Frontal cortex (tissue), 4 donors: ENCODE measurements at places on chromosomes 6 and 20. TPM values are rescaled to one million over a fixed set of nuclear protein-coding genes. Genes with fewer than 3 reads are reported as not detected.
A peak's percentile ranks its signal among the peaks of the same experiment; 100 is the strongest.

GRCh38 chr6:156410649-156411048, 366.5 kb upstream of the ARID1B start:
- no peak for DNase-seq

DNA sequence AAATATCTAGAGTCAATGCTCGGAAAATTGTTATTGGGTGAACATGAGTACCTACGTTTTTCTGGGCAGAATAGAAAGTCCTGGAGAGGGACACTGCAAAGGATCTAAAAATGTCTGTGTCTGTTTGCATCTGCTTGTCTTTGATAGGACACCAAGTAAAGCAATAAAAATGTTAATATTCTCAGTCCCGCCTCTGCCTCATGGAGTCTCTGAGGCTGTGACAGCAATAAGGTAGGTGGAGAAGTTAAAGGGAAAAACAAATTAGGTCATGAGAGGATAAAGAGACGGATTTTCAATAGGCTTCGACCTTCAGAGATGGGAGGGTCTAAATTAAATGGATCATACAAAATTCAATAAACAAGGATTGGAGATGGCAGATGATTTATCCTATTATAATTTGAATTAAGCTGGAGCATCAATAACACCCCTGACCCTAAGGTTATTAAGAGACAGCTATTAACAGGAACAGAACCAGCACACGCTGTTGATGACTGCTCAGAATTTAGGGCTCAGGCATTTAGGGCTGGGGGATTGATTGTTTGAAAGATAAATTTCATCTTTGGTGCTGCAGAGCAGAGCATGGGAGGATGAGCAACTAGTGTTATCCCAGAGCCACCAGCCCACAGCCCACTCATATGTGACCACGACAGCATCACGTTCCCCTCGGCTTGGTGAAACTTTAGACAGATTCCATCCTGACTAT, 620.3 kb upstream of the CDH4 start:
- no peak for DNase-seq

GRCh38 chr6:15990179-15990578, 138.7 kb upstream of the MYLIP start:
- no peak for DNase-seq

Gene SNAP91
- total RNA-seq: 108 TPM

DNA sequence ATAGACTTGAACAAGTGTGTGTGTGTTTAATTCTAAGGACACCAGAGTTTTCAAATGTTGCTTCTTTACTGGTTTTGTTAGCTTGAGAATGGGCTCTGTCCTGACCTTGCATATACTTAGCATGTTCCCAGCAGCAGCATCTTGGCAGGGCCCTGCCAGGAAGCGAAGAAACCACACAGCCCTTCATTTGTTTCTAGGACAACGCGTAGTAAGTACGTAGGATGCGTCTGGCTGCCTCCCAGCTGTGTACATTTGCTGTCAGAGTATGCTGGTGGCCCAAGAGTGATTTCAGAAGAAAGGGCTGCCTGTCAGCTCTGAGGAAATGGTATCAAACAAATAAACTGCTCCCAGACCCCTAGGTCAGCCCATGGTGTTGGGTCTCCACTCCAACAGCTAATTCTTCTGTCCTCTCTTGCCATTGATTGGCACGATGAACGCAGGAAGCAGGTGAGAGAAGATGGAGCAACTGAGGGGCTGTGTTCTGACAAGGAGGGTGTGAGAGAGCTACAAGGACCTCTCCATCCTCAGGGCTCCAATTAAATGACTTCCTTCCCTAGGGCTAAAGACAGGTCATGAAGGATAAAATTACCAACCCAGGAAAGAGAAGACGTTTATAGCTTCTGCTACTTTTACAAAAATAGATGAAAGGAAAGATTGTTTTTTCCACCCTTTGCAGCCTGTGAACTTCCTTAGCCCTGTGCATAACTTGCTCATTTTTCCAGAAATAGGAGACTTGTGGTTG, 55.9 kb upstream of the HDDC2 start:
- DNase-seq: no peak

Gene NHLRC1
- total RNA-seq: 2.9 TPM

GRCh38 chr20:61785567-61785816, 280.2 kb downstream of the TAF4 start:
- DNase-seq: no peak

Gene TDRD6
- total RNA-seq: 0.41 TPM

- DNase-seq: no peak
Observed at GRCh38 chr6:77856391-77856790, 203.6 kb downstream of the MEI4 start.

DNA sequence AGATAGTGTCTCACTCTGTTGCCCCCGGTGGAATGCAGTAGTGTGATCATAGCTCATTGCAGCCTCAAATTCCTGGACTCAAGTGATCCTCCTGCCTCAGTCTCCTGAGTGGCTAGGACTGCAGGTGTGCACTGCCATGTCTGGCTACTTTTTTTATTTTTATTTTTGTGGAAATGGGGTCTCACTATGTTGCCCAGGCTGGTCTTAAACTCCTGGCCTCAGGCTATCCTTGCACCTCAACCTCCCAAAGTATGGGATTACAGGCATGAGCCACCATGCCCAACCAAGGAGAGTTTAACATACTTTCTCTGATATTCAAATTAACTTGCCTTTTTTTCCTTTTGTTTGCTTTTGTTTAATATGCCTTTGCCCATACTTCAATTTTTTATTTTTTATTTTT, 10.4 kb upstream of the ACTR5 start:
- DNase-seq: no peak

Gene ECT2L
- 0.82 TPM for total RNA-seq

- no peak for DNase-seq
Observed at GRCh38 chr6:5318617-5319272, 57.4 kb downstream of the FARS2 start.

- no peak for DNase-seq
Observed at GRCh38 chr6:106247733-106248132, 77.8 kb downstream of the ATG5 start.

- DNase-seq: no peak
Observed at GRCh38 chr6:90940812-90941481, 354.1 kb upstream of the MAP3K7 start.

DNA sequence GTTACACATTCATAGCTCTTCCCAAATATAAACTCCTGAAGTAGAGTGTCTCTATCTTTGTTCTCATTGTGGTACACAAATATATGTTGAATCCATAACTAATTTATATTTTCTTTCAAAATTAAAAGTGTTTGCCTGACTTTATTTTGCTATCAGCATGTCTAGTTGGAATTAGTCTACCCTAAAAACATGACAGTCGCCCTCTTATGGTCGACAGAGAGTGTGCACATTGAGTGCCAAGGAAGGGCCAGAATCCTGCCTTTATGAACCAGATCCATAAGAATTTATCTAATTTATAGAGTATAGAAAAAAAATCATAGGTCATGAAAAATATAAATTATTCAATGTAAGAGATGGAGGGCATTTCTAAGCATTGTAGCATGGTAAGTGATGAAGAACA, 12.3 kb upstream of the DEFB112 start:
- no peak for DNase-seq

Gene GRM1
- 14.3 TPM for total RNA-seq

DNA sequence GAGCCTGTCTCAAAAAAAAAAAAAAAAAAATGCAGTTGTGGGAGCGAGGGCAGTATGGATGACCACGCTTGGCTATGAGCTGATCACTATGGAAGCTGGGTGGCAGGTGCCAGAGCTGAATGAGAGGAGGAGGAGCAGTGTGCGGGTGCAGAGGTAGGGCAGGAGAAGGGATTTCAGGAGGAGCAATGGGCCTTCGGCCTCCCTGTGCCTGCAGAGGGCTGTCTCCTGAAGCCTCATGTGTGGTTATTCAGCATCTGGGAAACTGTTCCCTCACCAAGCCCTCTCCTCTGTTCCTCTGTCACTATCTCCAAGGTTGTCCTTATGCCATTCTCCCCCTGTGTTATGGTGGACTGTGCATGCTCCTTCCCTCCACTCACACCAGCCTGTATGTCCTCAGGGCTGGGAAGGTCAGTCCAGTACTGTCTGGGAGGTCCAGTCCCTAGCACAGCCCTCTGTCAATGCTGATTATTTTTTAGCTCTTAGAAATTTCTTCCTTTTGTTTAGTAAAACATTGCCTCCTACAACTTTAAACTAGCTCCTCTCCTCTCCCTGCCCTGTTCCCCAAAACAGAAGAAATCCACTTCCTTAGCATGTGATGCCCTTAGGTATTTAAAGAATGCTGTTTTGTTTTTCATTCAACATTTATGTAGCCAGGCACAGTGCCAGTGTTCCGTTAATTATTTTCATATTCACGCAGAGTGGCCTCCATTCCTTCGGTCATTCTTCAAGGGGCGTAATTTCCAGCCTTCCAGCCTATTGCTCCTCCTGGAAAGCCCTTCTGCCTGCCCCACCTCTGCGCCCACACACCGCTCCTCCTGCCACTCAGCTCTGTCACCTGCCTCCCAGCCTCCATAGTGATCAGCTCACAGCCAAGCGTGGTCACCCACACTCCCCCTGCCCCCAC, 48.9 kb downstream of the CNBD2 start:
- DNase-seq: no peak

Gene SLCO4A1
- 1.6 TPM for total RNA-seq

- DNase-seq: no peak
Observed at GRCh38 chr20:63686492-63687321, 9.7 kb upstream of the TNFRSF6B start.

Gene HSPA1L
- total RNA-seq: 5.7 TPM

Gene COQ3
- 11.8 TPM for total RNA-seq

DNA sequence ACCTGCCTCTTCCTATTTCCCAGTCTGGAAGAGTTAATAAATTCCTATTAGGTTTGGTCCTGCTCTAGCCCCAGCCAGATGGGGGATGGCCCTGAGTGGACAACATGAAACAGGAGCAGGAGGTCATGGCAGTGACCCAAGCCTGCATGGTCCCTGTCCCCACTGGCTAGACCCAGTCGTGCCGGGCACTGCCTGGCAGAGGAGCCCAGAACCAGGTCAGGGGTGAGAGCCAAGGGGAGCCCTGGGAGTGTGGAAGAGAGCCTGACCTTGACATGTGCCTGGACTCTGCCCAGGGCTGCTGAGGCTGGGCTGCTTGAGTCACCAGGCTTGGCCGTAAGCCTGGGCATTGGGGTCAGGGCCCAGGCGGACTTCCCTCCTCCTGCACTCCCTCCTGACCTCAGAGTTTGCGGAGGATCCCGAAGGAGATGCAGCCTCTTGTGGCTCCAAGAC, 3.6 kb downstream of the AVP start:
- DNase-seq: no peak

GRCh38 chr6:160055813-160056212, 65.8 kb upstream of the SLC22A1 start:
- DNase-seq: no peak

GRCh38 chr6:114158411-114158810, 184.4 kb downstream of the HS3ST5 start:
- no peak for DNase-seq

- no peak for DNase-seq
Observed at GRCh38 chr20:20772497-20773085, 60.1 kb upstream of the RALGAPA2 start.

Gene RIPPLY2
- total RNA-seq: 21.6 TPM

DNA sequence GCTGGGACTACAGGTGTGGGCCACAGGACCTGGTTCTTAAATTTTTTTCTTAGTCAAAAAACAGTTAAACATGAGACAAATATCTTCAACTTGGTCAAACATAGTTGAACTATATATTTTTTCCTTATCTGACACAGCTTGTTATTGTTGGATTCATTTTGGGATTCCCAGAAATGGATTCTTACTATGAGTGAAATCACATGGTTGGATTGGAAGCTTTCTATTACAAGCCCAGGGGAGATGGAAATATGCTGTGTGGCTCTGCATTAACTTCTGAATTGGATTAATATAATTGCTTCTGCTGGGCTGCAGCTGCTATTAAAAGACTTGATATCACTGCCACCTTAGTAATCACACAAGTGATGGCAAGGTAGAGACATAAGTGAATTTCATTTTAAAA, 126.4 kb upstream of the DUSP22 start:
- DNase-seq: no peak

Gene COL9A1
- total RNA-seq: 3.3 TPM

GRCh38 chr6:106620931-106621672, 8.2 kb downstream of the RTN4IP1 start:
- DNase-seq: no peak

GRCh38 chr6:4776131-4776492, at the start of gene CDYL:
Gene CDYL, plus strand, starts transcription at chr6:4776404. Its CDS starts 380 bp downstream, at chr6:4776784.
- DNase-seq: peak; percentile 96

GRCh38 chr6:83860359-83860755, 868 bp downstream of the CYB5R4 start:
- DNase-seq: no peak

DNA sequence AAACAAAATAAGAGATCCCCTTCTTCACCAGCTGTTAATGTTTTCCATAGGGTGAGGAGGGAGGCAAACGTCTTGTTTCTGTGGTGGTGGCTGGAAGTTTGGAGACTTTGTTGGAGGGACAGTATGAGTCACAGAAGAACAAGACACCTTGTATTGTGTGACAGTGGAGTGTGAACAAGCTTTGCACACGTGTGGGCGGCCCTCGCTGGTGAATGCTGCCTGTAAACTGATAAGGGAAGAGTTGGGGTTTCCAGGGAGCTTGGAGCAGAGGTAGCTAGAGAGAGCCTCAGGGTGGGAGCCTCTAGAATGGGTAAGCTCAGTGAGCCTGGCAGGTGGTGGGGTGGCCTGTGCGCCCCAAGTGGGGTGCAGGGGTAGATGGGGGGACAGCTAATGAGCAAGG, 78.3 kb downstream of the ZDHHC14 start:
- DNase-seq: no peak

Gene TRAPPC3L
- total RNA-seq: under 0.01 TPM

Gene FABP7
- total RNA-seq: 1,193 TPM

GRCh38 chr6:155520078-155520477, 64.4 kb upstream of the NOX3 start:
- no peak for DNase-seq

- DNase-seq: no peak
Observed at GRCh38 chr6:28742668-28743270, 181.0 kb downstream of the TRIM27 start.

Gene FAM209B
- total RNA-seq: not detected

DNA sequence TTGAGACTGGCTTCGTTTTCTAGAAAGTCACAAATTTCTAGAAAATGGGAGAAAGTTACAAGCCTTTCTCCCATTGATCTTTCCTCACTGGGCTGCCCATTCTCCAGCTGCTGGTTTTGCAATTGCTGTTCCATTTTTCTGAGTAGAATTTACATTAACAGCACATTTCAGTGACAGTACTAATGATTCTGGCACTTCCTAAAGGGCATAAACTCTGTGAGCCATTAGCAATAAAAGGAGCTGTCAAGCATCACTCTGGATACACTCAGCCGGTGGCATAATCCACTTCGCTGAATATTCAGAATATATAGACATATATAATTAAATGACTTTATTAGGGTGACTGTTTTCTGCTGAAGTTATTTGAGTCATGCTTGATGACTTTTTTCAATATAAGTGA, 6.7 kb upstream of the SSTR4 start:
- DNase-seq: no peak

Gene CAGE1
- not detected for total RNA-seq

DNA sequence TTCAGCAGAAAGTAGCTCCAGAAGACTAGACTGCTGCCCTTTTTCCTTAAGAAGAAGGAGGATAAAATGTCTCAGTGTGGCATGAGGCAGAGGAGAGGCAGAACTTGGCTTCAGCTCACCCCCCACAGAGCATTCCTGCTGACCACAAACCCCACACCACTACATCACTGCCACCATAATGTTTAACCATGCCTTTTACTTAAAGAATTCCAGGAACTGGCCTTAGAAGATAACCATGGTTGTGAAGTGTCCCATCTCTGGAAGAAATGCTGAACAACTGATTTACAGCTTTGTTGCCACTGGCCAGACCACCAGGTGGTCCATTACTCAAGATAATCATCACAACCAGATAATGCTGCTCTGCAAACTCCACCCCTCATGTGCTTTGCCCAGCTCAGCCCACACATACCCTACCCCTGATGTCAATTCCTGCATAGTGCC, 154.1 kb downstream of the CD24 start:
- DNase-seq: no peak

GRCh38 chr6:43478008-43478372, 620 bp downstream of the TJAP1 start:
- DNase-seq: no peak

Gene SIRPD
- total RNA-seq: not detected
